Activated CD4-positive, alpha-beta T cell treated with anti-CD3 and anti-CD28 coated beads, Interleukin-2, amount 50 U/mL, for 48 hours (primary cell): ENCODE measurements at places on chromosomes 3 and 15.

GRCh38 chr3:141979050-141979671, 102.7 kb downstream of the ATP1B3 start:
- DNase-seq, result no peak

- DNase-seq, result no peak
These were observed 26.6 kb downstream of the FBLN2 start for GRCh38 chr3:13575459-13576061.

GRCh38 chr3:148331081-148331846, 366.4 kb upstream of the AGTR1 start:
- DNase-seq, result no peak

- no peak for DNase-seq
These were observed 26.7 kb downstream of the ISL2 start for GRCh38 chr15:76363251-76363650.

DNA sequence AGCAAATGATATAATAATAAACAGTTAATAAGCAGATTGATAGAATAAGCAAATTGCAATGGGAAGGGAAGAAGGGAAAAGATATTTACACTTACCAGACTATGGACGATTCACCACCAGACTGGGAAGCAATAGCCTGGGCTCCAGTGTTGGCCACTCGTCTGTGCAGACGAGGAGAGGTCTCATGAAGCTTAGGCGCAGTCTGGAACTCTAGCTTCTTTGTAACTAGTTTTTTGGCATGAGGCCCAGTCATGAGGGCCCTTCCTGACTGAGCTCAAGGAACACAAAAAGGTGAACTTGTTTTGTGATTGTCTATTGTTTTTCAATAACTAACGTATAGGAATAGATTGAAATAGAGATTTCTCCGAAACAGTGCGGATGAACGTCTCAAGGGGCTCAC, 63.3 kb upstream of the GATM start:
- no peak for DNase-seq

DNA sequence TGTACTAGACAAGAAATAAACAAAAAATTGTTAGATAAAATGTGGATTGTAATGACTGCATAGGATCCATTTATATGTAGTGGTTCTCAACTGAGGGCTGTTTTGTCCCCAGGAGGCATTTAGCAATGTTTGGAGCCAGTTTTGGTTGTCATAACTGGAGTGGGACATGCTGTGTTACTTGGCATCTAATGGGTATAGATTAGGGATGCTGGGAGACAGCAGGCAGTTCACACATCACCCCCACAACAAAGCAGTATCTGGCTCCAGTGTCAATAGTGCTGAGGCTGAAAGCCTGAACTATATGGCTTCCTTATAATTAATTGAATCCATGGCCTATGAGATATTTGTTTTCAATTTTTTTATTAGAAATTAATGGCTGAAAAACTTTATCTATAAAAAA, 72.0 kb upstream of the SAMMSON start:
- no peak for DNase-seq

DNA sequence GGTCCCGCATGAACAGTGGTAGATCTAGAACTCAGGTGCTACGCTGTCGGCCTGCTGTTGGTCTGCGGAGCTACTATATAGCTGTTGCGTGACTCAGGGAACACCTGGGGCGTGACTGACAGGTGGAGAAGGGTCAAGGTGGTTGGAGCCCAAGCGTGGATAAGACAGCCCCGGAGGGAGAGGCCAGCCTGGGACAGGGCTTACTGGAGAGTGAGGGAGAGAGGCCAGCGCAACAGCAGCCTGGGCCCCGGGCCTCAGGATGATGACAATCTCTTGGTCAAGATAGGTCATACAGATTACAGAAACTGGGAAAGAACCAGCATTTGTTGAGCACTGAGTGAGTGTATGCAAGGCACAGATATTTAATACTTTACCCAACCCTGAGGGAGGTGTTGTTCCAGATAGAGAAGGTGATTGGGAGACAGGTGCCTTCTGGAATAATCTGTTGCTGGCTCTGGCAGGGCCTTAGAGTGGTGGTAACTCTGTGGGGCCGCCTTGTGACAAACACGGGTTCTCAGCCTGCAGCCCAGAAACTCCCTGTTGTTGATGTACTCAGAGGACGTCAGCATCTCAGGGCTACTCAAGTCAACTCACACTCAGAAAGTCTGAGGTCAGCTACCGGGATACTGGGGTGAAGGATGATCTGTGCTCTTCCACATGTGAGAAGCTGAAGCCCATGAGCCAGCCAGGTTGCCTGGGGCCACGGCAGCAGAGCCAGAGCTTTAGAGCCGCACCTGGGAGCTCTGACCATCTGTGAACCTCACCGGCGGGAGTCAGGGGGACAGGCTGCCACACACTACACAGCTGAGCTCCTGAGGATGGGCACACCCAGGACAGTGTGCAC, 265.4 kb upstream of the HES1 start:
- no peak for DNase-seq

GRCh38 chr3:32922078-32922477, 29.4 kb upstream of the CCR4 start:
- DNase-seq, result no peak

- DNase-seq, result no peak
These were observed 78.9 kb upstream of the SKOR1 start for GRCh38 chr15:67746450-67746849.

DNA sequence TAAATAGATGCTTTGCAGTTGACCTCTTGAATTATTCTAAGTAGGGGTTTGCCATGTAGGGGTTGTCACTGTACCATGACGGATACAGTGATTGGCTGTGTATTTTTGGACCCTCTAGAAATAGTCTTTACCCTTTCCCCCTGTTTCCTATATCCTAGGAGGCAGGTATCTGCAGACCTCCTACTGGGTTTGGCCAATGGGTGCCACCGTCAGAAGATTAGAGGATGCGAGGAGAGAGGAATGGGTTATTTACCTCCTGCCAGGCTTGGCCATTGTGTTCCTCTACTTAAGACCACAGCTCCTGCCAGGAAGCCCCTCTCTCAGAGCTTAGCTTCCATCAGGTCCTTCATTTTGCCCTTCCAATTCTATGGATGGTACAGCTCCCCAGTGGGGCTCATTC, 40.2 kb upstream of the CLRN1 start:
- DNase-seq, result no peak

GRCh38 chr3:15997274-15997943, 177.1 kb upstream of the GALNT15 start:
- DNase-seq, result no peak

DNA sequence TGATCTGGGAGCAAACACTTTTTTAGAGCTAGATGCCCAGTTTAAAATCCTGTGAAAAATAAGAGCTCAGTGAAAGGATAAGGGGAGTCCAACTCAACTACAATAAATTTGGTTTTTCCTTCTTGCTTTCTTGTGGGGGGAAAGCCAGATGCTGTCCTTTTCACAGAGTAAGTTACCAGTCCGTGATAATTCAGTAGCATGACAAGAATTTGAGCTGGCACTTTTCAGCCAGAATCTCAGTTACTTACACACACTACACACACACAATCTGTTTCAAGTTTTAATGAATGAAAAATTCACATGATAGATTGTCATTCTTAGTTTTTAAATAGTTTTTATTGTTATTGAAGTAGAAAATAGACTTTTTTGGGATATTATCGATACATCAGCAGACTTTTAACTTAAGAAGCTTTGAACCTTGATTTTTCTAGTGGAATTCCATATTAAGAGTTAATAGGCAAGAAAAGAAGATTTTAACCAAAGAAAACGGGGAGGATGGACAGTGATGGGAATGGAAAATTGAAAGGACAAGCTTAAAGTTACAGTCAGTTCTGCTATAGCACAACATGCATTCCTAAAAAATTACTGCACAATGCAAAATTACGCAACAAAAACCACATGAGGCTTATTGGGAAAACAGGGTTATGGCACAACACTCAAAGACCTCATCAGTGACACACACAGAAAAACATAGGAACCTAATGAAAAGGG, 47.0 kb downstream of the PSMD6 start:
- DNase-seq, result no peak

- no peak for DNase-seq
These were observed 907.3 kb upstream of the CFAP20DC start for GRCh38 chr3:59957150-59957549.

GRCh38 chr15:41511331-41511898, 2.2 kb downstream of the LTK start:
- DNase-seq, result no peak

- no peak for DNase-seq
These were observed 1462.8 kb upstream of the GBE1 start for GRCh38 chr3:83224101-83224868.

DNA sequence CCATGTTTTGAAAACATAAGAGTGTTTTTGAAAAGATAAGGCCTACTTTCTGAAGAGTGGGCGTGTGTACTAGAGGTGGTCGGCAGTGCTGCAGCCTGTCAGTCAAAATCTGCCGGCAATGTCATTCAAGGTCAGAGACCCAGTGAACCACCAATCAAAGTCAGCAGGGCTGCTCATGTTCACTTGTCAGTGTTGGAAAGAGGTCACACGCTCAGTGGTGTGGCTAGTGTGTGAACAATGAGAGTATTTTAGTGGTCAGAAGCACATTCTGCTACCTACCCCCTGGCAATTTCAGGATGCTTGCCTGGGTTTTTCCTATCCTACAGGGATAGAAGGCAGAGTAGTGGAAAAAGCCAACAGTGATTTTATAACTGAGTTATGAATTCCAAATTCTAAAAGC, 278.5 kb upstream of the ONECUT1 start:
- no peak for DNase-seq
